ENCODE measurements at places on chromosomes 11 and 22.

DNA sequence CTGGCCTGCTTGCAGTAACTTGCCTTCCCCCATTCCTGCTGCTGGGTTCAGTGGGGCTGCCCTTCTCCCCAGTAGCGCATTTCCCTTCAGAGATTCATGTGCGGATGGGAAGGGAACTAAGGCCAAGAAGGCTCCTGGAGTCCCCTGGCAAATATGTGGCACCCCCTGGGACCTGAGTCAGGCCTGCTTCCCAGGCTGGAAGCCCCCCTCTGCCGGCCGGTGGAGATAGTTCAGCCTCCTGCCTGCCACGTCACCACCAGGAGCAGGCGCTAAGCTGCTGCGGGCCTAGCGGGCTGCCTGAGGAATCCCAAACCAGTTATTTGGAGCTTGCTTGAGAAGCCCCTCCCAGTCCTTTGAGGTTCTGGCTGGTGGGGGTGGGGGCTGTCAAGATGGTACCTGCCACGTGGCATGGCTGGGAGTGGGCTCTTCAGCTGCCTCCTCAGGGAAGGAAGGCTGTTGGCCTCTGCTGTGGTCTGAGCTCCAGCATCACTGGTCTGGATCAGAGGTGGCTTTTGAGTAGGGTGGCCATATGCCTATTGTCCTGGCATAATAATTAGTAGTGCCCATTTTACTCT lies 2.0 kb downstream of the SERPINH1 start:
- peak; percentile 93 for DNase-seq

DNA sequence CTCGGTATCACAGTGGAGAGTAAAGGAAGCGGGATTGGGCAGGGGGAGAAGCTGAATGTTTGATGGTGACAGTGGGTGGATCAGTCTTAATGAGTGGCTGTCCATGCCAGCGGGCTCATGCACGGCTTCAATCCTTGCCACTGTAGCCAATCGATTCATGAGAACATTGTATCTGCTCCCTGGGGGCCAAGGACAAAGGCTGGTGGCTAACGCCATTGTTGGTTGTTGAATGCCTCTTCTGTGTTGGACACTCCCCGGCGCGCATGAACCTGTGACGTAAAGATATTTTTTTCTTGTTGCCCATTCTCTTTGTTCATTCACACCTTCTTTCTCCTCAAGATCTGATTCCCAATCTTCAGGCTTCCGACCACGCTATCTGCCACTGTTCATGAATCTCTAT lies 20.9 kb upstream of the ATXN10 start:
- DNase-seq, result no peak

DNA sequence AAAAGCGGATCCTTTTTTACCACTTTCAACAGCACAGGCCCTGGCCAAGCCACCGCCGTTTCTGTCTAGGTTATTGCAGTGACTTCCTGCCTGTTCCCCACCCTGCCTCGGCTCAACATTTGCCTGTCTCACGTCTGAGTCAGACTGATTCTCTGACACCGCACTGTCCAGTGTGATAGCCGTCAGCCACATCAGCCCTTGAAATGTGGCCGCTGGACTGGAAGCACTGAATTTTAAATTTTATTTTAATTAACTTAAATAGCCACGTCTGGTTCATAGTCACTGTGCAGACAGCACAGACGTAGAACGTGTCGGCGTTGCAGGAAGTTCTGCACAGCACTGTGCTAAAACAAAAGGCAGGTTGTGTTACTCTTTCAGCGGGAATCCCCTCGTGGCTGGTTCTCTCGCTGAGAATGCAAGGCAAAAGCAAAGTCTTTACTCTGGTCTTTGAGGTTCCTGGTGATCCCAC lies 56.3 kb upstream of the ADSL start:
- no peak for DNase-seq

- DNase-seq, result no peak
Observed at GRCh38 chr22:36564422-36565158, 35.6 kb upstream of the EIF3D start.

- no peak for DNase-seq
Observed at GRCh38 chr22:27823221-27823620, 21.7 kb upstream of the MN1 start.

GRCh38 chr11:31645747-31646146 lies 136.2 kb downstream of the ELP4 start:
- DNase-seq, result peak; percentile 59

GRCh38 chr11:61954106-61954850 lies 4.1 kb downstream of the BEST1 start:
- DNase-seq, result no peak

- no peak for DNase-seq
Observed at GRCh38 chr11:83793310-83793709, 507.1 kb upstream of the CCDC90B start.

DNA sequence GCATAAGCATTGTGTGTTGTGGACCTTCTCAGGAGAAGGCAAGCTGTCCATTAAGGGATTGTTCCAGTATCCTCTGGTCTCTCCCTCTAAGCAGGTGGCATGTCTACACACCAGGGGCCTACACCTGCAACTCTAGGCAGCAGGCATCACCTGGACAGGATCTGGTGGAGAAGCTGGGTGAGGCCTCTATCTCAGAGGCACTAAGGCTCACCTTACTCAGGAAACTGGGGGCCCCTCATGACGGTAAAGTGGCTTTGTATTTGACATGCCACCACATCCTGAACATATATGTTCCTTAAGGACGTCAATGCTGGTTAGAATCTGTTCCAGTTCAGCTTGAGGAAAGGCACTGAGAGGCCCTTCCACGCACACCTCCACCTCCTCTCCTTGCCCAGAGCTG lies 891.3 kb downstream of the OPCML start:
- DNase-seq, result no peak

GRCh38 chr11:64173616-64174355 lies 7.9 kb upstream of the MACROD1 start:
- no peak for DNase-seq

GRCh38 chr11:78350646-78351165 lies 66.9 kb downstream of the GAB2 start:
- peak; percentile 24 for DNase-seq

- DNase-seq, result no peak
Observed at GRCh38 chr22:42287174-42287890, 16.9 kb upstream of the TCF20 start.

DNA sequence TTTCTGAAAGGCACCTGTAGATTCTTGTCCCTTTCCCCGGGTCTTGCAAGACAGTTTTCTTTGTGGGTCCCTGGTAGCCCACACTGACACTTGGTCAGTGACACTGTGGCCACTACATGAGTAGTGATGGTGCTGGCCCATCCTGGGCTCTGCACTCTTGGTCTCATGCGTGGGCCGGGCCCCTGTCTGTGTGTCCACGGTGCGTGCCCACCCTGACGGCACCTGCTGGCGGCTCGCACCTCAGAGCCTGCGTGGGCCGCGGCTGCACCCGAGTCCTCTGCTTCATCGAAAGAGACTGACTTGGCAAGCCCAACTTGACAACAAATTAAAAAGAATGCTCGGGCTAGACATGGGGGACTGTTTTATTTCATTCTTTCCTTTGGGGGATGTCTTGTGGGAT lies 37.5 kb downstream of the ADAMTS15 start:
- no peak for DNase-seq

DNA sequence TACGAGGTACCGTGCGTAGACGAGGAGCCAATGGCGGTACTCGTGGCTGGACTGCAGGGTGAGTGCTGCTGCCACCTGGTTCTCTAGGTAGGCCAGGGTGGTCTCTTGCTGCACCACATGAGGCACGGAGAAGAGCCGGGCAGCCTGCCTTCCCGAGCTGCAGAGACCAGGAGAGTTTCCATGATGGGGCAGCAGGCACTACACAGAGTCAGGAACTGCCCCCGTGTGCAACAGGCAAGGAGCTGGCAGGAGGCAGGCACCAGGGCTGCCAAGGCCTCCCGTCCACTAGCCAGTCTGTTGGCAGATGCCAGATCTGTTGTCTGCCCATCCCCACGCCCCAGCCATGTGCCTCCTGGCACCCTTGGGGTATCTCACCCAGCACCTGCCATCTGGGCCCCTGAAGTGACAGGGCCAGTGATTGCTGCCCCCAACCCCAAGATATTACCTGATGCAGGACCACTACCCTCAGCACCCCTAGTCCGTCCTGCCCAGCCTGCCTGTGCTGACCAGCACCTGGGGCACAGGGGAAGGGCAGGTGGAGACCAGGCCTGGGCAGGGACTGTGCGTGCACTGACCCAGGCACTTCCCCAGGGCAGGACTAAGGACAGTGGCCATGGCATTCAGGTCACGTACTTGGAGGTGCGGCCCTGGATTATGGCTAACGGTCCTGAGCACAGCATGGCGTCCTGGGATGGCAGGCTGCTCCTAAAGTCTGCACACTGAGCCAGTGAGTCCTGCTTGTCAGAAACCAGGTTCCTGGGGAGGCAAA lies 62.0 kb upstream of the CLTCL1 start:
- no peak for DNase-seq

- no peak for DNase-seq
Observed at GRCh38 chr11:44359162-44359561, 49.2 kb upstream of the ALX4 start.

DNA sequence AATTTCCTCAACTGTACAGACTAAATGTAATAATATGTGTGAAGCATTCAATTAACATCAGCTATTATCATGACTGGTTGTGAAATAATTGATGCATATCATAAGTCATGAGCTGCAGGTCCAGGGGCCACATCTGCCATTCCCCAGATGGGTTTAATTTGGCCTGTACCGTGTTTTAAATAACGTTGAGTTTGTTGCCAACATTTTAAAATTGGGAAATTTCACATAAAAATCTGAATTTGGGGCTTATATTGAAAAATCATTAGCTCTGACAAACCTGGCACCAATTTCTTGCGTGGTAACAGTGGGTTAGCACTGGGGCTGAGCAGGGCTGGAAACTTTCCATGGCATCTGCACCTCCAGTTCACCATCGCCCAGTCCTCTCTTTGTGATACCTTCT lies 193.9 kb downstream of the SNX19 start:
- peak; percentile 40 for DNase-seq

DNA sequence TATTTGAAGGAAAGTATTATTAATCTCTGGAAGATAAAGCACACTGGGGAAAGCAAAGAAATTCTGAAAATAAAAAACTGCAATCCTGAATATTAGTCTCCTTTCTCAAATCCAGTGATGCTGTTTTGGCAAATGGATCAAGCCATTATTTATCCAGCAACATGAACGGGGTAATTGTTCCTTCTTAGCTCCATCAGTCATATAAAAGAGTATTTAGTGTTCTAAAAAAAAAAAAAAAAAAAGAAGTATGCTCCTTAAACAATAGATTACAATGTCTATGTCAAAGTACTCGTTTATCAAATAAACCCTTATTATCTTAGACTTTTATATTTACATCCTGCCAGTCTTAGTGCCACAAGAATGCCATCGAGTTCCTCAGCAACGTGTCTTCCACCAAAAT lies 1.3 kb downstream of the RDX start:
- DNase-seq, result no peak

DNA sequence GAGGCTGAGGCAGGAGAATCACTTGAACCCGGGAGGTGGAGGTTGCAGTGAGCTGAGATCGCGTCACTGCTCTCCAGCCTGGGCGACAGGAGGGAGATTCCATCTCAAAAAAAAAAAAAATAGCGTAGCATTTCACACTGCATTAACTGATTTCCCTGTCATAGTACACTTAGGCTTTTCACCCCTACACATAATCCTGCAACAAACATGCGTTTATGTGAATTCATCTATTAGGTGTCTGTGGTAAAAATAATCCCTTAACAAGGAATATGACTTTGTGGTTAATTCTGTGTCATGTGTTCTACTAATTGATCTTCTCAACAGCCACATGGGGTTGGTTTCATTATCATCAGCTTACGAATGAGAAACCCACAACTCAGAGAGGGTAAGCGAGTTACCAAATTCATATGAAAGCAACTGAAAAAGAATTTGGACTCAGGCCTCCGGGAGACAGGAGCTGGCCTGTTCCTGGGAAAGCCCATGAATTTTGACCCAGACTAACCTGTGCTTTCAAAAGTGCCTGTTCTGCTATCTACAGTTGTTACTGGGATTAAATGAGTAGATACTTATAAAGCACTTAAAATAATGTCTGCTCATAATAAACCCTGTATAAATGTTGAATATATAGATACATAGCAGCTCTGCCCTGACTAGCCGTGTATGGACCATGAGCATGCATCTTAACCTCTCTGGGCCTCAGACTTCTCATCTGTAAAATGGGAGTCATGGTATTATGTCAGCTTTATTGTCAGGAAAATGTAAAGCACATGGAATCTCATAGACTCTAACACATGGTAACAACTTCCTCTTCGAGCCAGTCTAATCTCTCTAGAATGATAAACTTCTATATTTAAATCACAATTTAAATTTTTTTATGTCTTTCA lies 36.6 kb downstream of the KCNJ1 start:
- no peak for DNase-seq
